MCF 10A (cell line): ENCODE measurements at places on chromosomes 3 and 15. TPM values are rescaled to one million over a fixed set of nuclear protein-coding genes. Genes with fewer than 3 reads are reported as not detected.
A peak's percentile ranks its signal among the peaks of the same experiment; 100 is the strongest.

Gene GALNT15
- 3.0 and 10.2 TPM in 2 replicates for total RNA-seq

Gene GOLGA8G
- total RNA-seq = 0.09 TPM in 1 of 2 replicates, not detected in the other

Gene CADM2
- total RNA-seq = not detected in 2 replicates

Gene CSTA
- 133 and 145 TPM in 2 replicates for total RNA-seq

Gene UBL7
- total RNA-seq = 55.5 and 56.4 TPM in 2 replicates

Gene HTR3E
- total RNA-seq = not detected in 2 replicates

Gene SPESP1
- 16.8 and 17.6 TPM in 2 replicates for total RNA-seq

Gene ACKR4
- total RNA-seq = not detected in 2 replicates

Gene GCNT3
- total RNA-seq = not detected in 2 replicates

Gene CCR3
- not detected in 2 replicates for total RNA-seq

Gene GOLGA8T
- 0.59 and 0.61 TPM in 2 replicates for total RNA-seq

DNA sequence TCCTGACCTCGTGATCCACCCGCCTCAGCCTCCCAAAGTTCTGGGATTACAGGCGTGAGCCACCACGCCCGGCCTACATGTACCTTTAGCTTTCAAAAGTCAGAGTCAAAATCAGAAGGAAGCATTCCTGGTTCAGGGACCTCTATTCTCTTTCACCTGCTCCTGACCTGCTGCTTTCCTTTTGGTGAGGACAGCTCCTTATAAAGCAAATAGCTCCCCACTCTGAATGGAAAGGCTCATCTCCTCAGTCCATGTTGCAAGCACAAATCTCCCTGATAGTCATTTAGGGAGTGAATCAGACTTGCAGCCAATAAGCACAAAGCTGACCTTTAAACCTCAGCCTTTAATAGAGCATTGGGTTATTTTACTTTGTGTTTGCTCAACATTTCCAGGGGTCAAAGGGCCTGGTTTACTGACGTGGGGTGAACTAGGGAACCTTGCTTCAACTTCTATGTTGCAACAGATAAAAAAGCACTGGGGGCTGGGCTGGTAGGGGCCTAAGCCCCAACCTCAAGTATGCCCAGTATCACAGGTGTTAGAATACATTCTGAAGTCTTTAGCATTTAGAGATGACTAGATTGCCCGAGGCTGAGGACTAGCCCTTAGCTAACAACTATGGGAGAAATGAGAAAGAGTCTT is 43.1 kb downstream of the THRB start:
- DNase-seq = peak; percentile 21

DNA sequence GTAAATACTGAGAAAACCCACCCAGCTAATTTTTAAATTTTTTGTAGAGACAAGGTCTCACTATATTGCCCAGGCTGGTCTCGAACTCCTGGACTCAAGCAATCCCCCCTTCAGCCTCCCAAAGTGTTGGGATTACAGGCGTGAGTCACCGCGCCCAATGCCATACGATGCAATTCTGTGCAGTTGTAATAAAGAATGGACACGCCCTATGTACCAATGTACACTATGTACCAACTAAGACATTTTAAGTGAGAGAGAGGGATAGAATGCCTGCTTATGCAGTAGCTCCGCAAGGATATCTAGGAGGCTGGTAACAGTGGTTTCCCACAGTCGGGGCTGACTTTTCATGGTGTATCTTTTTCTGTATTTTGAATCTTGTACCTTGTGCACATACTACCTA is 14.6 kb downstream of the ZNF710 start:
- peak; percentile 92 for DNase-seq

DNA sequence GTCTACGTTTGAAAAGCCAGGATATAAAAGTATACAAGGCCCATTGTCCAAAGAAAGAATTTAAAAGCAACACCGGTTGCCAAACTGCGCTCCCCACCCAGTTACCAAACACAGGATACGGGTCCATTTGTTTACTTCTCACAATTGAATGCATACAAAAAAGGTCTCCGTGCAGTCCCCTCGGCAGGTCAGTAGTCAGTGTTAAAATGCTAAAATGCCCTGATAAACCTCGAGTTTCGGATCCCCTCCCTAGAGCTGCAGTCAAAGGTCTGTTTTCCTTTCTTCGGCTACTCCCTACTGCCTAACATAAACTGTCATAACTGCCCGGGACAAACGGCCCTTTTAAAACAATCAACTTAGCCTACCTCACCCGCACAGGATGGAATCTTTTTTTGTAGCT is 534.6 kb downstream of the FOXP1 start:
- DNase-seq = no peak

DNA sequence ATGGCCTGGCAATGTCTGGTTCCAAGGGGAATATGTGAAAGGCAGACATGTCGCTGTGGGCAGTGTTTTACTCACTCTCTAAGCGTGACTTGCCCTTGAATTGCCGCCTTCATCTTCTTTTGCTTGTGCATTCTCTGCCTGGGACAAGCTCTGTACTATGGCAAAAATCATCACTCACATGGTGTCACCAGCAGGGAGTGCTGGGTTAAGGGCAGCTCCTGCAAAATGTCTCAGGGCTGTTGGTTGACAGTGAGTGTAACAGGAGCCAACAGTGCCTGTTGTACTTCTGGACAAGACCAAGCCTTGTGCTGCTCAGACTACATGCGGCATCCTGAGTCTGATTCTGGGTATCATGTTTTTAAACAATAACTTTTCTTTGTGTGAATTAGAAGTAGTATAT is 45.3 kb upstream of the KY start:
- no peak for DNase-seq

GRCh38 chr3:27533718-27534573 is 49.8 kb upstream of the SLC4A7 start:
- peak; percentile 97 for DNase-seq

- peak; percentile 34 for DNase-seq
Measured at GRCh38 chr3:107598926-107599771, 76.4 kb downstream of the BBX start.

GRCh38 chr3:196792771-196793170 is 53.1 kb downstream of the PAK2 start:
- peak; percentile 69 for DNase-seq

DNA sequence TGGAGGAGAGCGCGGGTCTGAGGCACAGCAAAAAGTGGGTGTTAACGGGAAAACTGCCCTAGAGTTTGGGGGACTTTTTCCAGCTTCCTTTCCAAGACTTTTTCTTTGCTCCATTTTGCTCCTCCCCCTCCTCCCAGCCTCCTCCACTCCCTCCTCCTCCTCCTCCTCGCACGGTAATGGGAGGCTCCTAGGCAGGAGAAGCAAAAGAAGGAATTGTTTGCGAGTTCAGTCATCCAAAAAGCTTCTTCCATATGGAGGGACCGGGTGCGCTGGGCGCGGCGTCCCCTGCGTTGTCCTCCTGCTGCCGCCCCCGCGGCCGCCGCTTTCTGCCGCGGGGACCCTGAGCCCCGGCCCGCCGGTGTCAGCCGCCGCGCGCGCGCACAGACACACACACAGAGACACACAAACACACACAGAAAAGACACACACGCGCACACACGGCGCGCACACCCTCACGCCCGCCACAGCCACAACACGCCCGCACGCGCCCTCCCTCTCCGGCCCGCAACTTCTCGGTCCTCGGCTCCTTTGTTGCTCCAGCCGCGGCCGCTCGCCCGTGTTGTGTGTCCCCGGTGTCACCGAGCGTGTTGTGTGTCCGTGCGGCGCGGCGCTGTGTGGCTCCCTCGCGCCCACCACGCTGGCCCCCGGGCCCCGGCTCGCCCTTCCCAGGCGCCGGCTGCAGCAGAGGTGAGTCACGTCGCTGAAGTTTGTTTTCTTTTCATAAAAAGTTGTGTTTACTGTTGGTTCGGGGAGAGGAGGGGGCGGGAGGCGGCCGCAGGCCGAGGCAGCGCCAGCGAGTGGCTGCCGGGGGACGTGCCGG is at the start of gene BOC:
BOC (plus strand) TSS at position 228 of the 820 bp plus-strand sequence. CDS start 38,246 bp downstream, outside the sequence.
- DNase-seq = peak; percentile 44

DNA sequence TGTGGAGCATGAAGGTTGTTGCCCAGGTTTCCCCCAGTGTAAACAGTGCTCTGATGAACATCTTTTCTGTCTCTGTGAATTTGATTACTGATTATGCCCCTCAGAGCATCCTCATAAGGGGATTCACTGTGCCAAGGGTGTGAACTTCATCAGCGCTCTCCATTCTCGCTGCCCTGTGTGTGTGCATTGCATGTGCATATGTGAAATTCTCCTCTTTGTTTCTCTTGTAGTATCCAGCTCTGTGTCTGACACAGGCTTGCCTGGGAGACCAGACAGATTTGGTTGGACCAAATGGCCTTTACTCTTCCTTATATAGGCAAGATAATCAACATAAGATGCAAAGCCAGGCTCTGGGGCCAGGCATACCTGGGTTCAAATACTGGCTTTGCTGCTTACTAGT is 21.9 kb downstream of the CACNA2D3 start:
- no peak for DNase-seq

- DNase-seq = no peak
Measured at GRCh38 chr15:74289671-74290070, 53.5 kb downstream of the CCDC33 start.

GRCh38 chr15:42072141-42072685 is 22.1 kb downstream of the PLA2G4D start:
- no peak for DNase-seq

DNA sequence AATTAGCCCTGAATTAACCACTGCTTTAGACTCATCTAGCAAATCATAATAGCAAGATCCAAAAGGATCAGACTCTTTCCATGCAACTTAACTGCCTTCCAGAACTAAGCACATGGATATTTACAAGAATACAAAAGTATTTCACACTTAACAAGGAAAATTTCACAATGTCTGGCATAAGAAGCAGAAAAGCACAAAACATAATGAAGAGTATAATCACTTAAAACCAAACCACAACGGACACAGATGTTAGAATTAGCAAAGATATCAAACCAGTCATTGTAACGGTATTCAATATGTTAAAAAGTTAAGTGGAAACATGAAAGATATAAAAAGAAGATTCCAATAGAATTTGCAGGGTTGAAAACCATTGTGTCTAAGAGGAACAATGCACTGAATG is 51.5 kb upstream of the COL6A6 start:
- no peak for DNase-seq

DNA sequence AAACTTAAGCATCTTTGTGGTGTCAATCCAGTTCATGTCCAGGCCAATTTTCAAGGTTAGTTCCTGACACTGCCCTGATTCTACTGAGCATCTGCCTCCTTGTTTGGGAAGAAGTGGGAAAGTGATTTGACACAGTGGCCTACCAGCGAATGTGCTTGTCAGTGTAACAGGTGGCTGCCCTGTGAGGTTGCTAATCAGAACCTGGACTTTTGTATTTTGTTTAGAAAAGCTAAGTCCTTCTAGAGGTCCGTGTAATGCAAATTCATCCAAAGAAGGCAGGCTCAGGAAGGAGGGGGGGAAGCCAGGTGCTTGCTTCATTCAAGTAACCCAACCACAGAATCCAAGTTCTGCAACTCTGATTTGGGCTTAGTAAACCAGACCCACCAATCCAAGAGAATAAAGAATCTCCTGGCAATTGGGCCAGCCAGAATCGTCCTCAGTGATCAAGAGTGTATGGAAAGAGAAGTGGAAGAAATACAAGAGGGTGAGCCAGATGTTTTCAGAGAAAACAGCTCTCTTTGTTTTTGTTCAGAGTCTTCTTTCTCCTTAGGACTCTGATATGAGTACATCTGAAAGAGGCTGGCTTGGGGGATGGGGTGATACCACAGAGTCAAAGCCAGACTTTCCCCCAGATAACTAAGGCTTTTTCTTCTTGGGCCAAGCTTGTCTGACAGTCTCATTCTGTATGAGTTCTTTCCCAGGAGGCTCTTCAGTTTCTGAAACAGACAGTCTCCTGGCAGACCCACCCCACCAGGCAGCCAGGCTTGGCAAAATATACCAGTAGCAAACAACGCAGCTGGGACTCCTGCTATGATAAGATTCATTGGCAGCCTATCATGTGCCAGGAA is 508.9 kb upstream of the TBL1XR1 start:
- no peak for DNase-seq

GRCh38 chr3:138011722-138012121 is 1.8 kb downstream of the CLDN18 start:
- DNase-seq = no peak

DNA sequence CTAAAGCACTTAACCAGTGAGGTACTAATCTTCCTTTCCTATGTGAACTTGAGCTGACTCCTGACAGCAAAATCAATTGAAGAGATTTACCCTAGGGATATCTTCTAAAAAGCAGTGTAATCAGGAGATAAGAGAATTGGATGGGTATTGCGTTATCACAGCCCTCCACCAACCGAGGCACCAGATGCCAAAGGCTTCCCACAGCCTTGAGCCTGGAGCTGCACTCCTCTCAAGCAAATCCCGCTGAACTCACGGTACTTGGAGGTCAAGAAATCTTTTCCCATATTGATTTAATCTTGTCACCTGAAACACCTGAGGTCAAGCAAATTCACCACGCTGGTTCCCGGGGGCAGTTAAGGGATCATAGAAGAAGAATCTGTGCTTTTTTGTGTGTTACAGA is 346.8 kb downstream of the TBL1XR1 start:
- DNase-seq = no peak

DNA sequence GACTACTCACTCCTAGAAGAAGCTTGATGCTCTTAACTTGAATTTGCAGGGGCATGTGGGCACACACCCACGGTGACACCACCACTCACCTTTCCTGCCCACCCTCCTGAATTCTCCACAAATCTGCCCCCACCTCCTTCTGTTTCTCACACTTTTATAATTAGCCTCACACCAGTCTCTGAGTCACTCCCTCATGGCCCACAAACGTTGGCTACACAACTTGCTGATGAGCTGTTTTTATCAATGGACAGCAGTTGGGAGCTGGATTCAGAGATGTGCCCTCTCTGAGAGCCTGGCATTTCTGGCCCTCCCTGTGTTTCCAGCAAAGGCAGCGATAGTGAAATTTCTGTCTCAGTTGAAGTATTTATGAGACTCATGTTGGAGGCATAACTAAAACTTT is 1.3 kb downstream of the COLQ start:
- no peak for DNase-seq

- DNase-seq = no peak
Measured at GRCh38 chr15:40843261-40843884, 475 bp upstream of the SPINT1 start.

DNA sequence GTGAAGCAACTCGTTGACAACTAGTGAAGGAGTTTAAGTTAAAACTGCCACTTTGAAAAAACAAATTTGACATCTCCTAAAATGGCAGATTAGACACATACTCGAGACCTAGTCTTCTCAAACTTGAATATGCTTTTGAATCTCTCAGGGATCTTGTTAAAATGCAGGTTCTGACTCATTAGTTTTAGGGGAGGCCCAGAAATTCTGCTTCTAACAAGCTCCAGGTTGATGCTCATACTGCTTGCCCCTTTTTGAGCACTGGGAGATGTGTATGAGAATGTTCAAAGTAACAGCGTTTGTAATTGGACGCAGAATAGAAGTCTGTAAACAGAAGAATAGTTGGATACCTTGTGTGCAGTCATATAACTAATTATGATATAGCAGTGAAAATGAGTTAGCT is 1.6 kb downstream of the C3orf38 start:
- DNase-seq = peak; percentile 23

GRCh38 chr3:118810499-118811035 is 224.1 kb downstream of the IGSF11 start:
- no peak for DNase-seq
